LoVo (cell line): ENCODE measurements at places on chromosomes 13 and 19.

GRCh38 chr19:44883922-44884321 lies 7.1 kb upstream of the TOMM40 start:
- no peak for DNase-seq

DNA sequence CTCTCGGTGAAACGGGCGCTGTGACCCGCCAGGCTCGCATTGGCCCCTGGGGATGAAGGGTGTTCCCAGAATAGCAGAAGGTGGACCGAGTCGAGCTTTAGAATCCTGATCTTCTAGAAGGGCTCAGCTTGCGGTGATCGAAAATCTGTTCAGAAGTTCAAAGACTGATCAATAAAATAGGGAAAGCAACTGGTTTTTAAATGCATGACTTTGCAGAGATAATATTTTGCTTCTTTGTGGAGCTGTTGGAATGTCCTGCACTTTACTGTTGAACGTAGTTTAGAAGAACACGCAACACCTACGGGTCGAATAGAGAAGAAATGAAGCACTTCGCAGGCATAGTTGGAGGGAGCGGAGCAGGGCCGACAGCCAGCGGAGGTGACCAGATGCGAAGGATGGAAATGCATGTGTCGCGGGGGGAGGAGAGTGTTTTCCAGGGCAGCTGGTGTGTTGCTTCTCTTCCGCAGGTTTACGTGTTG lies 766 bp downstream of the CEBPG start:
- no peak for DNase-seq

DNA sequence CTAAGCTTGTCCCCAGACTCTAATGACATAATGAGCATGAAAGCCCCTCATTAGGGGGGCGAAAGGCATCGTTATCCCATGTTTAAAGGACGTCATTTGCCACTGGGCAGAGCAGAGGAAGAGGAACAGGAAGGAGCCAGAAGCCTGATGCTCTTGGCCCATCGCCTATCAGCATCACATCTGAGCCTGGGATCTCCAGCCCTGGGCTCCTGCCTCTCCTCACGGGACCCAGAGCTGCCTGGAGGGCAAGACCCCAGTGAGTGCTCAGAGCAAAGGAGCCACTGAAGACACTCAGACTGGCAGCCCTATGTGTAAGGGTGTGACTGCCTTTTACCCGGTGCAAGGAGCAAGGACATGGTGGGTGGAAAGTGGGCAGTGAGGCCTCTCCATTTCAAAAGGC lies 115.0 kb upstream of the ZNF507 start:
- no peak for DNase-seq

DNA sequence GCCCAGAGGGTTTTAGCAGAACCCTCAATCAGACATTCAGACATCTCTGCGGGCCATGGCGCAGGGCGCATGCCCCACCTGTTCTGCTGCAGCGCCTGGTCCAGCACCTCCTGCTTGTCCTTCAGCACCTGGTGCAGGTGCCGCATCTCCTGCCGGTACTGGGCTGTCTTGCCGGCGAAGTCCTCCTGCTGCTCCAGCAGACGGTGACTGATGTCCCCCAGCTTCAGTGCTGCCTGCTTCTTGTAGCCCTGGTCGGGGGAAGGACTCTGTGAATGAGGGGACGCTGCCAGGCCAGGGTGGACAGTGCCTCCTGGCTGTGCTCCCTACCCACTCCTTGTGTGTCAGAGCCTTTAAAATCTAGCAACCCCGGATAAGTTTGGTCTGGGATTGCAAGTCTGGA lies 12.2 kb upstream of the SLC7A9 start:
- DNase-seq = no peak

DNA sequence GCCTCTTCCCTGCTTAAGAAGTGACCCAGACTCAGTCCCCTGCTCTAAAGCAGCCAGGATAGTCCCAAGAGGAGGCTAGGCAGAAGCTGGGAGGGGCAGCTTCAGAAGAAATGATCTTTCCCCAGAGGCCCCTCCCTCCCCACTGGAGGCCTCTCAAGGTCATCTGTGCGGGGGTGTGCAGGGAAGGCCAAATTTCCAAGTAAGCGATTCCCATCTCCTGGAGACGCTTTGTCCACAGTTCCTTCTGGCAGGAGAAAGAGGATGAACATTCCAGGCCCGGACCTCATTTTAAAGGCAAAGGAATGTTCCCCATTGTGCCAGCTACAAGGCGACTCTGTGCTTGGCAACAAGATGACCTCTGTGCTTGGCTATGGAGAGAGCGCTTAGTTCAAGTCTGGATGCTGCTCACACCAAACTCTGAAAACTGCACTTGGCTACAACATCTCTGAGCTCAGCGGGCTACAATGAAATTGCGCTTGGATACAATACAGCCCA lies 23.5 kb downstream of the COL5A3 start:
- DNase-seq = no peak

DNA sequence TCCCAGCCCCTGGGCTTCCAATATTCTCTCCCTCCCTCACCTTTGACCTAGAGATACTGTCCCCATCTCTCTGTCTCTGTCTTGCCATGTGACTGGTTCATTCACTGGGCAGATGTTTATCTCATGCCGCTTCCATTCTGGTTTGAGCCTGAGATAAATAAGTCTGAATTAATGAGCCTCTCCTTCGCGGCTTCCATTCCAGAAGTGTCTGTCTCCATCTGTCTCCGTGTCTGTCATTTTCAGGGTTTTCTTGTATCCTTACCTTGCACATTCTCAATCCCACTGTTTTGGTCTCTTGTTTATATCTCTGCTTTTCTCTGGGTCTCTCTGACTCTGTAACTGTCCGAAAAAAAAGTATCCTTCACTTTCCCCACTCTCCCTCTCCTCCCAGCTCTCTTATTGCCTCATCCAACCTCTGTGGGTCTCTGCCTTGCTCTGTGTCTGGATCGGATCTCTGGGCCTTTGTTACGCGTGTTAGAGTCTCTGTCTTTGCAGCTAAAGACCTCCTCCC lies 4.3 kb downstream of the SPHK2 start:
- no peak for DNase-seq

DNA sequence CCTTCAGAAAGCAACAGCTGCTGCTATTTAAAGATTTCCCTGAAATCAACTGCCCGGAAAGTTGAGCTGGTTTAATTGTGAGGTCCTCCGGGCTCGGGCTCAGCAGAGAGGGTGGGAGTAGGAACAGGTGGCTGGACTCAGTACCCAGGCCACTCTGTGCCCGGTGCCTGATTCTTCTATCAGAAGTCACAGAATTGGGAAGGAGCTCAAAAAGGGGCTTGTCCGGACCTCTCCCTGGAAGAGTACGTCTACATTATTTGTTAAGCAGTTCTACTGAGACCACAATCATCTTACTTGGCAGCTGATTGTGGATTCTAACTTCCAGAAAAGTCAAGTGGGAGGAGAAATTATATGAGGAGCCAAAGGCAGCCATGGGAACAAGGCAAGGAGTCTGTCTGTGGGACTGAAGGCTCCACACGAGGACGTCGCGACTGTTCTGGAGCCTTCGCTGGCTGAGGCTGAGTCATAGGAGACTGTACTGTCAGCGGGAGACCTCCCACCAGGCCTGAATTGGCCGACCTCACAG lies 91.7 kb upstream of the ANKRD10 start:
- DNase-seq = no peak

- DNase-seq = no peak
Measured at GRCh38 chr13:105083992-105084391, 1451.5 kb downstream of the EFNB2 start.

DNA sequence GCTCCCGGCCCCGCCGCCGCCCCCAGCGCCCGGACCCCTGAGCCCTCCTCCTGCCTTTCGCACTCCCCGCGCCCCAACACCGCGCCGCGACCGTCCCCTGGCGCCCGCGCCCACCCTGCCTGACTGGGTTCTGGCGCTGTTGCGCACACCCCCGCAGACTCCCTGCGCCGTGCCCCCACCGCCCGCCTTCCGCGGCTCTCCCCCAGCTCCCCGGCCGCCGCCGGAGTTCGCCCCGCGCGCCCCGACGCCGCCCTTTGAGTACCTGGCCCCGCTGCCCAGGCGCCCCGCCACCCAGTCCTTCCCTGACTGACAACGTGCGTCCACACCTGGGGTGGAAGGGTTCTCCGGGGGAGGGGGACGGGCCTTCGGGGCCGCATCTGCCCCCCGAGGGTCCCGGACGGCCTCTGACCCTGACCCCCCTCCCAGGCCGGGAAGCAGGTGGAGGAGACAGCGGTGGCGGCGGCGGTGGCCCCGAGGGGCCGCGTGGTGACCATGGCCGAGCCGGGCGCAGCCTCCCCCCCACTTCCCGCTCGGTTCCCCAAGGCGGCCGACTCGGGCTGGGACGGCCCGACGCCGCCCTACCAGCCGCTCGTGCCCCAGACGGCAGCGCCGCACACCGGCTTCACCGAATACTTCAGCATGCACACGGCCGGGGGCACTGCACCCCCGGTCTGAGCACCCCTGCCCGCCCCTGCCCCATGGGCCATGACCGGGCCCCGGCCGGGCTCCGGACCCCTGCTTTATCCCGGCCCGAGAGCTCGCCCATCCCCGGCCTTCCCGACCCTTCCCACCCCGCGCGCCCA lies 1.4 kb upstream of the MEGF8 start:
- no peak for DNase-seq

GRCh38 chr19:1340681-1341469 lies 42.8 kb upstream of the NDUFS7 start:
- DNase-seq = no peak

DNA sequence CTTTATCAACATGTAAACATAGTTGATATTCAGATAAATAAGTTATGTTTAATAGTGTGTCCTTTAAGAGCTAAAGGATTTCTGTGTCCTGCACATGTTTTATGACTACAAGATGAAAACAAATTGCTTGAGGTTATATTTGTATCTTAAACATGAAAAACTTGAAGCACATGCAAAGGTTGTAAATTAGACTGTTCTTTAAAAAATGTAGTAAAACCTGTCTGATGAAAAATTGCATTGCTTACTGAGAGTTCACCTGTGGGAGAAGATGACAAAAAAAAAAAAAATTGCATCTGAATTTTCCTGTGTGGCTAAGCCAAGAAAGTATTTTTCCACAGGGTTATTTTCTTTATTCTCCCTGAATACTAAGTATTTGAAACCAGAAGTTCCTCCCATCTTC lies 25.7 kb upstream of the LMO7 start:
- no peak for DNase-seq

DNA sequence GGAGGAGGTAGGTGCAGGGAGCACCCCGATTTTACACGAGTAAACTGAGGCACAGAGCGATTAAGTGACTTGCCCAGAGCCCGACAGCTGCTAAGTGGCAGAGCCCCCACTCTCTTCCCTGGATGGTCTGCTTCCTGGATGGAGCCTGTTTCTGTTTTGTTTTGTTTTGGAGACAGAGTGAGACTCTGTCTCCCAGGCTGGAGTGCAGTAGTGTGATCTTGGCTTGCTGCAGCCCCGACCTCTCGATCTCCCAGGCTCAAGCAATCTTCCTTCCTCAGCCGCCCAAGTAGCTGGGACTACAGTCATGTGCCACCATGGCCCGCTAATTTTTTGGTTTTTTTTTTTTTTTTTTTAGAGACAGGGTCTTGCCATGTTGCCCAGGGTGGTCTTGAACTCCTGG lies 17.3 kb downstream of the BICRA start:
- DNase-seq = no peak

DNA sequence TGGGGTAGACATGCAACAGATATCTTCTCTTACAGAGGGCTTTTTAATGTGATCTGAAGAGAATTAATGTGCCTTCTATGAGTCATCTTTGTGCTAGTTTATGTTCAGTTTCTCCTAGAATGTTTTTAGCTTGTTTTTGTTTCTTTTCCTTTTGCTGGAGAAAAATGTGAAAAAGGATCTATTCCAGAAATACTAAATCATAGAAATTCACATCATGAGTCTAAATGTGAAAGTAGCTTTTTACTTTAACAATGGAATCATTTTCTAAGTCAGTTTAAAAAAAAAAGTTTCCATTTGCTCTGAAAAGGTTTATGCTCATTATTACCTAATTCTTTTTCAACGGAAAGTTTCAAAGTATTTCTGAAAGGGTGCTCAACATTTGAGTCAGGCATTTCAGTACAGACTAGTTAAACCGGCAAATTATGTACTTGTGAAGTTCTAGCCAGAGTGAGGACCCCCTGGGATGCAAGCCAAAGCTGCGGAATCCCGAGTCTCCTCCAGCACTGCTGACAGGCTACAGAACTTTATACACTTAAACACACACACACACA lies 72.9 kb downstream of the SPATA13 start:
- DNase-seq = no peak

DNA sequence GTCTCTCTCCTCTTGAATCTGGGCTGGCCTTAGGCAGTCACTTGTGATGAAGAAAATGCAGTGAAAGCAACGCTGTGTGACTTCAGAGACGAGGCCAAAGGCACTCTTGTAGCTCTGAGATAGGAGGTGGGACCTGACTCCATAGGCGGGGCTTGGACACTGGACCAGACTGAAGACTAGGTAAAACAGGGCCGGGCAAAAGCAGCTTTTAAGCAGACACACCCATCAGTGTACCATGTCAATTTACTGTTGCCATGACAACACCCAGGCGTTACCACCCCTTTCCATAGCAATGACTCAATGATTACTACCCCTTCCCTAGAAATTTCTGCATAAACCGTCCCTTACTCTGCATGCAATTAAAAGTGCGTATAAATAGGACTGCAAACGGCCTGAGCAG lies 6.6 kb upstream of the EID2 start:
- no peak for DNase-seq

DNA sequence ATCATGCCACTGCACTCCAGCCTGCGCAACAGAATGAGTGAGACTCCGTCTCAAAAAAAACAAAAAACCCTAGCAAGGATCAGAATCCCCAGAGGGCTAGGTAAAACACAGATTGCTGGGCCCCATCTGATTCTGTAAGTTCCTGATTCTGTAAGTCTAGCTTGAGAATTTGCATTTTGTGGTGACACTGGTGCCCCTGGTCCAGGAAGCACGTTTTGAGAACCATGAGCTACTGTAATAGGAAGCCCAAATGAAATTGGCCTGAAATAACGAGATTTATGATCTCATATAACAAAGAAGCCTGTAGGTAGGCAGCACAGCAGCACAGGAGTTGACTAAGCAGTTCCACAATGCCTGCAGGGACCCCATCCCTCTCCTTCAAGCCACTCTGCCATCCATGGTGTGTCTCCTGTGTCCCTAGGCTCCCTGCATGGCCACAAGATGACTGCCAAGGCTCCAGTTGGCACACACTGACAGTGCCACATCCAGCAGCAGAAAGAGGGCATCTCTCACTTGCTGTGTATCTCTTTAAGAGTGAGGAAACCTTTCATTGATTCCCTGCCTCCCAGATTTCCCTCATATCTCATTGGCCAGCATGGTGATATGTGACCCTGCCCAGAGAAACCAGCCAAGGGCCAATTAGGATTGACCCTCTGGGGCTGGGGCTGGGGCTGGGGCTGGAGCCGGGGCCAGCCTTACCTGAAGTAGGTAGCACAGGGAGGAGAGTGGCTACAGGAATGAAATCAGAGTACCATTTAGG lies 21.7 kb downstream of the SIPA1L3 start:
- no peak for DNase-seq
